ENCODE measurements at places on chromosomes 3 and 15.

- DNase-seq: peak; percentile 73
These were observed 13.1 kb downstream of the TNK2 start for GRCh38 chr3:195895078-195895860.

- no peak for DNase-seq
These were observed 33.1 kb upstream of the NEO1 start for GRCh38 chr15:73019154-73019553.

GRCh38 chr3:115502128-115502527, 121.2 kb upstream of the GAP43 start:
- DNase-seq: no peak

DNA sequence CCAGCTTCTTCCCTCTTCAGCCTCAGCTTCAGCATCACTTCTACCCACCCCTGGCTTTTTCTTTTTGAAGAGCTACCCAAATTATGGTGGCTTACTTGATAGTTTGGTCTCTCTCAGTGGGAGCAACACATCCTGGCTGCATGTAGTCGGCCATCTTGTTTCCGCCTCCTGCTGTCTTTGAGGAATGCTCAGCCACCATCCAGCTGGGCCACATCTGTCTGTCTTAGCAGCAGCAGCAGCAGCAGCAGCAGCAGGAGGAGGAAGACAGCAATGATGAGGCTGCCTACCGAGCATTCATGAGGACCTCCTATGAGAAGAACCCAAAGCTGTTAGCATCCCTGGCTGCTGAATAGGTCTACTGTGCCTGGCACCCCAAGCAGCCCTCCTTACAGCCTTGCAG, 19.7 kb downstream of the IL16 start:
- no peak for DNase-seq

DNA sequence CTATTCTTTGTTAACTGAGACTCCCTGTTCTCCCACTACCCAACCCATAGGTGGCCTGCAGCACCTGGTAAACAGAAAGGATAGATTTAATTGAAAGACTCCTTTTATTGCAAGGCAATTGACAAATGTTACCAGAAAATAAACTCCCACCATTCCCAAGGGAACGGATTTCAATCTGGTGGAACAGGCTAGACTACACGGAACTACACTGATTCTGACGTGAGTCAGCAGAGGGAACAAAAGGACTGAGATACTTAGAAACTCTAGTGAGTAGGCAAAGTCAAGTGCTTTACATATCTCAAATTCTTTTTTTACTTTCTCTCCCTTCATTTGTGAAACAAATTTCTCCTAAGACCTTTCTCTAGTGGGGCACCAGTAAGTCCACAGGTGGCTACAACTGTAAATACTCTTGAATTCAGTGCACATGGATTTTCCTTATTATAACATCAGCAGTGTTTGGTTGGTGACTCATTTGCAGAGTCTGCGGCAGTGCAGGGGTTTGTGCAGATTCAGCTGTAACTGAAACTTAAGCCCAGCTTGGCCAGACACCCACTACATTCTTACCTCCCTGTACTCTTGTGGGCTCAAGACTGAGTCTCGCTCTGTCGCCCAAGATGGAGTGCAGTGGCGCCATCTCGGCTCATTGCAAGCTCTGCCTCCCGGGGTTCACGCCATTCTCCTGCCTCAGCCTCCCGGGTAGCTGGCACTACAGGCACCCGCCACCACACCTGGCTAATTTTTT, 34.3 kb upstream of the PLSCR2 start:
- peak; percentile 95 for DNase-seq

DNA sequence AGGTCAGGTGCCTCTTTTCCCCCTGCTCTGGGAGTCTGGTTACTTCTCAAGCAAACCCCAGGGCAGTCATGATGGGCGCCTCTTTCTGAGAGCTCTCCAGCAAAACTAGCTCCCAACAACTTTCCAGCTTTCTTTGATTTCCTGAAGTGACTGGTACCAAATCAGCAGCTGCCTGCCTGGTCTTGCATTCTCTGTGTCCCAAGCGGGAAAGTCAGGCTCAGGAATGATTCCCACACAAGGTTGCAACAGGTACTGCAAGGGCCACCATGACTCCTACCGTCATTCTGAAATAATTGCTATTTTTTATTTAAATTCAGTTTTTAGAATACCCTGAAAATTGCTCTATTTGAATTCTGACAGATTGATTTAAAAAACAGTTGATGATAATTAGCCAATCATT, 658.7 kb downstream of the SQOR start:
- no peak for DNase-seq

GRCh38 chr3:116920826-116921610, 211.4 kb downstream of the TUSC7 start:
- DNase-seq: no peak
